Ammon's horn (tissue), 1 donor: ENCODE measurements at places on chromosomes 2 and 18.

GRCh38 chr2:10027660-10028330 is 15.6 kb upstream of the KLF11 start:
- no peak for DNase-seq

GRCh38 chr2:189673661-189674373 is 653 bp upstream of the ANKAR start:
- no peak for DNase-seq

GRCh38 chr2:32874931-32875330 is 71.8 kb upstream of the LTBP1 start:
- peak; percentile 44 for DNase-seq

GRCh38 chr2:53765767-53766166 is 1.8 kb upstream of the CHAC2 start:
- no peak for DNase-seq

GRCh38 chr2:144343145-144343544 is 176.8 kb downstream of the ZEB2 start:
- DNase-seq: no peak

GRCh38 chr18:24928301-24928878 is 423.6 kb downstream of the ZNF521 start:
- no peak for DNase-seq

DNA sequence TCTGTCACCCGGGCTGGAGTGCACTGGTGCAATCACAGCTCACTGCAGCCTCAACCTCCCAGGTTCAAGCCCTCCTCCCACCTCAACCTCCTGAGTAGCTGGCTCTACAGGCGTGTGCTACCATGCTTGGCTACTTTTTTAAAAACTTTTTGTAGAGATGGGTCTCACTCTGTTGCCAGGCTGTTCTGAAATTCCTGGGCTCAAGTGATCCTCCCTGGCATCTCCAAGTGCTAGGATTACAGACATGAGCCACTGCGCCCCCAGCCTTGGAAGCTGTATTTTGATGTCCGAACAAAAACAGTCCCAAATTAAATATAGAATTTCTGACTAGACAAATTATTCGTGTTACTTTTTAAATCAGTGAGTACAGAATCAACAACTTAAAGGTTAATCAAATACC is 97.4 kb downstream of the ZNF516 start:
- DNase-seq: no peak

DNA sequence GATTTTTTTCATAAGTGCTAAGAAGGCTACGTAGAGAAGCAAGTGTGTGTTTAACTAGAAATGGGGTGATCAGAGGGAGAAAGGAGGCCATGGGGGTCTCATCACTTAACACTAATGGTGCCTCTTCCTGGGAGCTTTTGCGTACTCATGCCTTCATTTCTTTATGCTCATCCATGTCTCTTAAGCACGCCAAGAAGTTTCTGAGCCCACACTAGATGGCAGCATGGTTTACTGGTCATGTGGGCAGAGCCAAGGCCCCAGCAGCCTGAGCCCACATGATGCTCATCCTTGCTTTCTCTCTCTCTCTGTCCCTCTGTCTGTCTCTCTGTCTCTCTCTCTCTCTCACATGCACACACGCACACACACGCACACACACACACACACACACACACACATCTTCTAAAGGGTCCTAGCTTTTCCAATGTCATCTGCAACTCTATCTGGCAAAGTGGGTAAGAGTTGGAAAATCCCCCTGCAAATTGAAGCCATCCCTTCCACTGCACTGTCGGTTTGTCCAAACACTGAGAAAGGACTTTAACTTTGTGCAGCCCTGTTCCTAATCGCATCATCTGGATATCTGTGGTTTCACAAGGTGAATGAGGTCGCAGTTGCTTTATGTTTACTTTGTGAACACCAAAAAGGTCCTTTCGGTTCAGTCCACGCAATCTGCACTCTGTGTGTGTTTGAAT is 137.1 kb upstream of the CCDC68 start:
- peak; percentile 86 for DNase-seq

GRCh38 chr2:27844821-27845255 is 45.3 kb downstream of the RBKS start:
- peak; percentile 3 for DNase-seq

DNA sequence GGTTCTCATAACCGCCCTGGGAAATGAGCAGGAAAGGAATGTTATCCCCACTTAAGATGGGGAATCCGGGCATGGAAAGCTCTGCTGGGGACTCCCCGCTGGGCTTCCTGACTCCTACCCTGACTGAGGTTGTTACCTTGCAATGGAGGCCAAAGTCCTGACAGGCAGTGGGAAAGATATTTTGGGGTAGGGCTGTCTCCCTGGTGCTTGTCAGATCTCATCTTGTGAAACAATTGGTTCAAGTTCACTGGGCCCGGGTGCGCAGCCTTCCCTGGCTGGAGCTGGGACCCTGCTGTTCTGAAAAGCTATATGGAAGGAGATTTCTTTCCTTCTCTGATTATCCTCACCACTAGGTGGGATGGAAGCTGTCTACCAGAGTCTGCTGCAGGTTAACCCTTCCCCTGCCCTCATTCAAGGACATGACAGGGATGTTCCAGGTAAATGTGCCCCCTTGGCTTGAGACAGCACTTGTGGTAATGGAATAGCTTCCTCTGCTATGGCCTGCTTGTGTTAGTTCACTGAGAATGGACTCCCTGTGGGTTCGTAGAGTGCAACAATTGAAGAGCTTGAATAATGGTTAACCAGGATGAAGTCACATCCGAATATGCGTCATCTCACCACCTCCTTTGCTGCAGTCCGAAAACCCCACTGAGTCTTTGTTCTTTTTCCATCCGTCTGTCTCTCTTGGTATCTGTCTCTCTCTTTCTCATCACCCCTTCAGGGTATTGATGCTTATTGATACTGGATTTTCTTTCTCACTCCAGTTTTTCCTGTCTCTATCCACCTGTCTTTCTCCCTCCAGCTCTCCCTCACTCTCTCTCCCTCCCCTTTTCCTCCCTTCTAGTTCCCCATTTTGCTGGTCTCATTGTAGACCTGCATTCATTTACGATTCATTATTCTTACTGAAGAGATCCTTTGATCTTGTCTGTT is 67.8 kb upstream of the EPAS1 start:
- no peak for DNase-seq

DNA sequence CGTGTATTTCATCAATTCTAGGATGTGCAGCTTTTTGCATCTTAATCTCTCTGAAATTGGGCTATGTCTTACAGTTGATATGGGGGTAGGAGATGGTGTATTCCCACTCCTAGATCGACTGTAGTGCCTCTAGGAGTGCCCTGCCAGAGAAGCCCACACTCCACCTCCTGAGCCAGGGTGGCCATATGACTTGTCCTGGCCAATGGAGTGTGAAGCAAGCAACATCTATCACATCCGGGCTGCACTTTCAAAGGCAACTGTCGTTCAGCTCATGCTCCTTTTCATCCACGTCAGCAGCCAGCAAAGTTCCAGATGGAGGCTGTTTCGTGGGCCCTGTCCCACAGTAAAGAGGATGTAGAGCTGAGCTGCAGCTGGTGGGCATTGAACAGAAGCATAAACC is 149.4 kb upstream of the SLC1A4 start:
- DNase-seq: no peak
